Stimulated activated CD4-positive, alpha-beta T cell treated with anti-CD3 and anti-CD28 coated beads, Interleukin-1b, Interleukin-23, amount 100 ng/mL, for 4 hours (primary cell): ENCODE measurements at places on chromosomes 13 and 19.

DNA sequence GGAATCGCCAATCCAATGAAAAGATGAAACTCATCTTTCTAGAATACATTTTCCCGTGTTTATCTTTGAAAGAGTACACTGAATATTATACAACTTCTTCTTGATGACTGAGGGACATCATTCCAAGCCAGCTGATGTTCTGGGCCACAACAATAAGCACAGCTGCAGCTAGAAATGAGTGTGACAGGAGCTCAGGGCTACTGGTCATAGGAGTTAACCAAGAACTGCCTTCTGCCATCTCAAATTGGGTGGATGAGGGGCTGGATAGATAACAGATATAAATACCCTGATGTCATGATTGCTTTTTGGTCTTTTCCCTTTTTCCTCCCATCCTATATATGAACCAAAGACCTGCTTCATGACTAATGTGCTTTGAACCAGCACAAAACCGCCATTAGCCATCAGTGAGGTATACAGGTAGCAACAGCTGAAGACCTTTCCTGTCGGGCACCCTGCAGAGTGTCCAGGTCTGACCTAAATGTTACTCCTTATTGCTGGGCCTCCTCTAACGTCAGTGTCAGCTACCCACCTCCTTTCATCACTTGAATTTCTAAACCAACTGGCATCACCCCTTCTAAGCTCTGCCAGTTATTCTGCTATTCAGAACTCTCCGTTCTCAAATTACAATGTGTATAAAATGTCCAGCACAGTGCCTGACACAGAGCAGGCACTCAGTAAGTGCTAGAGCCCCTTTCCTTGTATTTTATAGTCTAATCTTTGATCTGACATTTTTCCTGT lies 178.2 kb downstream of the ENOX1 start:
- DNase-seq: no peak

DNA sequence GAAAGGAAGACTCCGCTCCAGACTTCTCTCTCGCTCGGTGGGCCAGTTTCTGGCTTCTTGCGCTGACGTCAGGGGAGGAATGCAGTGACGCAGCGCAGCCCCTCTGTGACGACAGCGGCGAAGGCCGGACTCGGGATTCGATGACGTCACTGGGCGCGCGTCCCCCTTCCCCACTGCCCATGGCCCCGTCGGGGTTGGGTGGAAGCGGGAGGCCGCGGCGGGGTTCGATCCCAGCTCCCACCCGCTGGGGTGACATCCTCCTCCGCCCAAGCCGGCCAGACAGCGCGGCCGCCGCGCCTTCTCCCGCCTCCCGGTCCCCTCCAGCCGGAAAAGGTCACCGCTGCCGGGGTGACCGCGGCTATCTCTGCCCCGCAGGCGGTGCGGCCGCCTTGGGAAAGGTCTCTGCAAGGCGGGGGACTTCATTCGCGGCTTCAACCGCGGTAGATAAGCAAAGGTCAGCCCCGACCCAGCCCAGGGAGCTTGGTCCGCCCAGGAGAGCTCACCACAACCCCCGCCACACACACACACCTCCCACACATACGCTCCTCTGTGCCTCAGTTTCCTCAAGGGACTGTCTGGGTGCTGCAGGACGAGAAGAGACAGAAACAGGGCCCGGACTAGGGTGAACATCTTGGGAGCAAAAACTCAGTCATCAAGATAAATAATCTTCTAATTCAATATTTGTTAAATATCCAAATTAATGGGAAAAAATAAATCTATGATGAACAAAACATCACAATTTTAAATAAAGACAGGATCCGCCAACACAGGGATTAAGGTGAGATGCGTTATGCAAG lies 844 bp upstream of the RFX1 start:
- no peak for DNase-seq

GRCh38 chr19:42124386-42124901 lies 7.8 kb downstream of the POU2F2 start:
- no peak for DNase-seq

GRCh38 chr13:103164251-103164650 lies 98.0 kb upstream of the SLC10A2 start:
- no peak for DNase-seq
